ENCODE measurements at places on chromosomes 16 and 17.

GRCh38 chr16:64138006-64138405 lies 983.9 kb downstream of the CDH11 start:
- no peak for DNase-seq

DNA sequence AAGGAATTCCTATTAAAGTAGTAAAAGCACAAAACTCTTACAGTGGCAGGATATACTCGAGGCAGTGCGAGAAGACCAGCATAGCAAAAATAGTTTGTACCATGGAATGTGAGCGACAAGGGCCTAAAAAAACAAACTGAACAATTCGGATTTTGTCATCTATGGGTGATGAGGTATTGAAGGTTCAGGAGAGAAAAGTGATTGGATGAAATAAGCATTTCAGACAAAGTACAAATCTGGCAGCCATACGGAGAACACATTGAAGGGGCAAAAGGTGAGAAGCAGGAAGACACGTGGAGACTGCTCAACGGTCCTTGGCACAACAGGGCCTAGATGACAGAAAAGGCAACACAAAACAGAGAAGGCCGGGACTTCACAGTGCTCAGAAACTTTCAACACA lies 22.5 kb downstream of the MYH10 start:
- DNase-seq = no peak

DNA sequence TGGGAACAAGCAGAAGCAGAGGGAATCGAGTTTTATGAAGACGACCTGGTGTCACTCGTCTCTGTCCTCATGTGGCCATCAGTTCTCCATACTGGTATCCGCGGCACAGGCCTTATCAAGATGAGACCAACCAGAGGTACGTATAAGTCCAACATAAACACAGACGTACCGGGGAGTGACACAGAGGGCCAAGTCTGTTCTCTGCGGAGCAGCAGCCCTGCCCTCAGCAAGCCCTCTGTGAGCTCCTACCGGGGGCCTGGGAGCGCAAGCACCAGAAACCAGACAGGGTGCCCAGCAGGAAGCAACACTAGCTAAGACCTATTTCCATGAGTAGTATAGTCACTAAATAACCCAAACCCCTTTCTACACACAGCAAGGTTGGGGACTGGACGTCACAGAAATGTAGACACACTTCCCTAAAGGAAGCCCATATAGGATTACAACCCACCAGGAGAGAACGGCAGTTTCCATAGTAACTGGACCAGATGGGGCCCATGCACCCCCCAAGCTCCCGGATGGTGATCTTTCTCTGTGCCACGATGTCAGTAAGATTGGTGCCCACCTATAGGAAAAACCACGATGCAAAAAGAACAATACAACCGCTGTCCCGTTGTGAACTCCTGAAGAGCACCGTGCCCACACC lies 911 bp downstream of the ARL16 start:
- peak; percentile 54 for DNase-seq

- DNase-seq = peak; percentile 92
Observed at GRCh38 chr17:81528651-81529436, 667 bp downstream of the FSCN2 start.

- no peak for DNase-seq
Observed at GRCh38 chr17:10243883-10244844, 45.8 kb upstream of the GAS7 start.

DNA sequence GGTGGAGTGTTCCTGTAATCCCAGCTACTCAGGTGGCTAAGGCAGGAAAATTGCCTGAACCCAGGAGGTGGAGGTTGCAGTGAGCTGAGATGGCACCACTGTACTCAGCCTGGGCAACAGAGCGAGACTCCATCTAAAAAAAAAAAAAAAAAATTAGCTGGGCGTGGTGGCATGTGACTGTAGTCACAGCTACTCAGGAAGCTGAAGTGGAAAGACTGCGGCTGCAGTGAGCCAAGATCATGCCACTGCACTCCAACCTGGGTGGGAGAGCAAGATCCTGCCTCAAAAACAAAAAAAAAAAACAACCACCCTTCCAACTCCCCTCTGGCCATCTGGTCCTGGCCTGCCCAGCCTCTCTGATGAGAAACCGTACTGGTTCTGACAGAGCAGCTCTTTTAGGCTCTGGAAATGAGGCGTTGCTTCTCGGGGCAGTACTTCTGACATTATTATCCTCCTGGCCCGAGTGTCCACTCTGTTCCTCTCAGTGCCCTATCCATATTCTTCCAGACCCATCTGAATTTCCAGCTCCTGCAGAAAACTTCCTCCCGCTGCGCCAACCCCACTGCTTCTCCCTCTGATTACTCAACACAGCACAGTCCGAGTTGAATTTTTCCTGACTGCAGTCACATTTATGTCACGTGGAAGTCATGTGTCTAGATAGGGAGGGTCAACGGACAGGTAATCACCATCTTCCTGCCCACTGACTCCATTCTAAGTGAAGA lies 13.3 kb downstream of the GGA2 start:
- DNase-seq = no peak

DNA sequence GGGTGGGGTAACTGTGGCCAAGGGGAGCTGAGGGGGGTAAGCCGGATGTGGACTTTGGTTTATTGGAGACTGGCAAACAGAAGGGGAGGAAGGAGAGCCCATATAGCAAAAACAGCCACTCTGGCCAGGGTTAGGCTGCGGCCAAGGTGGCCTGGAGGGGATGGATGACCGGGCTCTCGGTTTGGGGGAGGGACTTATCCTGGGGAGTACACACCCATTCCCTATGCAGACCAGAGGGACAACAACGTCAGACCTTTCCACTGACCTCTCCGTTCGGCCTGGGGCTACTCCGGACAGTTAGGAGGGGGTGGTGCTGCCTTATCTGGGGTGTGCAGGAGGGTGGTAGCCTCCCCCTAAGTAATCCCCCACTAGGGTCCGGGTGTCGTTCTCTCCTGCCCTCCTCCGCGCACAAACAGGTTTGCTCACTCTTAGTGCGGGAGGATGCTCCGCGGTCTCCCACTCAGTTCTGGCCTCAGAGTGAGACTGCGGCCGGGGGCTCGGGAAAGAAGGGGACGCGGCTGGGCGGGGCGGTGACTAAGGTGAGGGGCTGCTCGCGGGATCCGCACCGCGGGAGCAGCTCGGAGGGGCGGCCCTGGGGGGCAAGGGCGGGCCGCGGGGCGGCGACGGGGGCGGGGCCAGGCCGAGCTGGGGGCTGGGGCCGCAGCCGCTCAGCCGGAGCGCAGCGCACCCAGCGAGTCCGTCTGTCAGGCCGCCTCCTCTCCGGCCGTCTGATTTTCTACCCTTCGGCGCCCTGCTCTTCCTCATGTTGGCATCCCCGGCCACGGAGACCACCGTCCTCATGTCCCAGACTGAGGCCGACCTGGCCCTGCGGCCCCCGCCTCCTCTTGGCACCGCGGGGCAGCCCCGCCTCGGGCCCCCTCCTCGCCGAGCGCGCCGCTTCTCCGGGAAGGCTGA lies at the start of gene WNK4:
Gene WNK4, plus strand, starts transcription at position 675 of the 915 bp plus-strand sequence. Its CDS starts 89 bp downstream, at position 764.
- peak; percentile 59 for DNase-seq

GRCh38 chr17:49739641-49740271 lies 24.2 kb downstream of the FAM117A start:
- DNase-seq = peak; percentile 93

GRCh38 chr17:13933441-13934276 lies 135.6 kb upstream of the COX10 start:
- DNase-seq = no peak
